Activated naive CD4-positive, alpha-beta T cell treated with anti-CD3 and anti-CD28 coated beads, Interleukin-2, amount 50 U/mL, for 72 hours (primary cell): ENCODE measurements at places on chromosomes 5 and 9.

DNA sequence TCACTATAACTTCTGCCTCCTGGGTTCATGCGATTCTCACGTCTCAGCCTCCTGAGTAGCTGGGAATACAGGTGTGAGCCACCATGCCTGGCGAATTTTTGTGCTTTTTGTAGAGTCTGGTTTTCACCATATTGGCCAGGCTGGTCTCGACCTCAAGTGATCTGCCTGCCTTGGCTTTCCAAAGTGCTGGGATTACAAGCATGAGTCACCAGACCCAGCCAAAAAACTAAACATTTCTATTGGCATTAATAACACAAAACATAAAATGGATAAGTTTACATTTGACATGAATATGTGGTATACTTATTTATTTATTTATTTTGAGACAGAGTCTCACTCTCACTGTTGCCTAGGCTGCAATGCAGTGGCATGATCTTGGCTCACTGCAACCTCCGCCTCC is 13.6 kb upstream of the REEP5 start:
- no peak for DNase-seq

DNA sequence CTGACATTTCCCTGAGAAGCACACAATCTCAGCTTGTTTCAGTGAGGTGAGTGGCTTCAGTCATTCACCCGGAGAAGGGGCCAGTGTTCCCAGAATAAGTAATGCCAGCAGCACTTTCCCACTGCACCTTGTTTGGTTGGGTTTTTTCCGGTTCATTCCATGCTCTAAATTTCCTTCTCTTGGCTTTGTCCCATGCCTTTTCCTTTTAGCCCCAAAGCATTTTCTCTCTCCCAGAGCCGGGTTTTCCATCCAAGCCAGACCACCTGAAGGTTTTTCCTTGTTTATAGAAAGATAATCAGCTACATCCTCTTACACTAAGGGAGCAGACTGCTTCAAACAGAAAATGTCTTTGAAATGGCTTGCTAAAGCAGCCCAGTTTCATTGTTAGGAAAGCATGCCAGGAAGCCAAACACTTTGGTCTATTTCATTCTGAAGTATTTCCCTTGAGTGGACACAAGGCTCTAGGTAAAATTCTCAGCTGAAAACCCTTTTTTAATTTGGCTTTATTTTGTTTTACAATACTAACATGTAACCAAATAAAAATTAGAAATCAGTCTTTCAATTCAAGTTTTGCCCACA is 501.6 kb downstream of the DTWD2 start:
- DNase-seq = no peak

GRCh38 chr9:89874351-89875321 is 269.8 kb downstream of the GADD45G start:
- peak; percentile 42 for DNase-seq

DNA sequence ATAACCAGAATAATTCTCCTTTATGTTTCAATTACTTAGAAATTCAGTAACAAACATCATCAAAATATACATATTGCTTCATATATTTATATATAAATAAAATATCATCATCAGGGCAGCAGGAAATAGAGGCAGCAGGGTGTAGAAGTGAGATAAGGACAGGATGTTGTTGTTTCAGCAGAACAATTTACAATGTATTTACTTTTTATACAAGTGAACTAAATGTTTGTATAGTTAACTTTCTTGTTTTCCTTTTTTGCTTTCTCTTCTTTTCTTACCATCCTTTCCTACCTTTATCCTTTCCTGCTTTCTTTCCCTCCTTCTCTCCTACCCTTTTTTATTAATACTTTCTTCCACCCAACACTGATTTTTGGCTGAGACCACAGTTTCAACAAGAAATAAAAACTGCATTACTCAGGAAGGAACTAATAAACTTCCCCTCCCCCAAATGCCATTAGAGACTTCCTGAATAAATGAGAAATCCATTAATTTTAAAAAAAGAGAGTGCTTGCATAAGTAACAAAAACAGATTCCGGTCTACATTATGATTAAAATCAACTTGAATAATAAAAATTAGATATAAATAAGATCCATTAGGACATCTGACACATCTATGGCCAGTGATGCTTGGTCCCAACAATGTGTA is 159.8 kb upstream of the ACOT12 start:
- DNase-seq = no peak
